ENCODE measurements at places on chromosomes 6 and 20.

DNA sequence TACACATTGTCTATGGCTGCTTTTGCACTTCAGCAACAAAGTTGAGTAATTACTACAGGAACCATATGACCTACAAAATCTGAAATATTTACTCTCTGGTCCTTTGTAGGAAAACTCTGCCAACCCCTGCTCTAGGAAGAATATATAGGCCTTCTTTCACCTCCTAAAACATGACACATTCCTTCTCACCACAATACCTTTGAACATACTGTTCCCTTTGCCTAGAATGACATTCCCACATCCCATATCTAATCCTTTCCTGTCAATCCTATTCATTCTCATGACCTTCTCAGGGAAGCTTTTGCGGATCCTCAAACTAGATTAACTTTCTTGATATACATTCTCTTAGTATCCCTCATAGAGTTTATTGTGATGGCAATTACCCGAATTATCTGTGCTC, 18.0 kb upstream of the NCOA6 start:
- DNase-seq: no peak

- no peak for DNase-seq
Observed at GRCh38 chr20:42646250-42646649, 543.5 kb downstream of the PTPRT start.

- no peak for DNase-seq
Observed at GRCh38 chr6:6646384-6646783, 57.9 kb downstream of the LY86 start.

DNA sequence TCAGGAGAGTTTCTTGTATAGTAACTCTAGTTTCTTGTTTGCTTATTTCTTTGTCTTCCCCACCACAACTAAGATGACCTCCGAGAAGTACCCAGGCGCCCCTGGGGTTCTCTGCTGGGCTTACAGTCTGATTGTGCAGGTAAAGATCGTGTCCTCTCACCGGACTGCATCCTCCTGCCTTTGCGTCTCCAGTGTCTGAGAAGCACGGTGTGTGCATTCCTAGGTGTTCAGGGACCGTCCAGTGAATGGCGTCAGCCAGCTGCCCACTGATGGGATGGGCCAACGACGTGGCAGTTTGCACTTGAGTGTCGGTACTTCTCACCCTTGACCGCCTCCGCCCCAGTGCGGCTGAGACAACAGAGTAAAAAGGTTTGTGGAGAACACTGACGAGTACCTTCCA, 56.0 kb upstream of the NFATC2 start:
- DNase-seq: no peak

- no peak for DNase-seq
Observed at GRCh38 chr20:46268662-46269061, 39.6 kb downstream of the CDH22 start.

- no peak for DNase-seq
Observed at GRCh38 chr20:49693435-49694171, 20.1 kb downstream of the B4GALT5 start.

DNA sequence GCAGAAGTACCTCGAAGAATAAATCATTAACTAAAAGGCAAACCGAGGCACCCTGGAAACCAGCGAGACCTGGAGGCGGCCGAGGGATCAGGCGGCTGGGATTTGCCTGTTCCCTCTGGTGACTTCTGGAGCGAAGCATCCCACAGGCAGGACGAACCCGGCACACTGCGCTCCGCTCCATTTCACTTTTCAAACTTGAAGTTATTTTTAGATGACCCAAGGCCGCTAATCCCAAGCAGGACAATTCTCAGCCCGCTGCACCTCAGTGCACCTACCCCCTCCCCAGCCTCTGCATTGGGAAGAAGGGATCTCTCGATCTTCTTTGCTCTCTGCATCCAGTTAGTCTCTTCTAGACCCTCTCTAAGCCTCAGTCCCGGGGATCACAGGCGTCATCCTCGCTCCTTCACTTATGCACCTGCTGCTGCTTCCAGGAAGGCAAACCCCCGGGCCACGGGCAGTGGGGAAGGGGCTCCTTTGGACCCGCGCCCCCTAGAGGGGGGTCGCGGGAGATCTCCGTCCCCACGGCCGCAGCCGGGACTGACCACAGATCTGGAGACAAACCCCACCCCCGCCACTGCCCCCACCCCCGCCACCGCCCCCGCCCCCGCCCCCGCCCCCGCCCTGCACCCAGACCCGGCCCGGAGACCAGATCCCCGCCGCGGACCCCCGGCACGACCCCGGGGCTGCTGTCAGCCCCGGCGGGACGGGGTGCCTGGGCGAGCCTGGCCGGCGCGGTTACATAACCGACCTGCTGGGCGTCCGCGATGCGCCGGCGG, 636 bp downstream of the RCAN2 start:
- DNase-seq: peak; percentile 62

GRCh38 chr20:36309643-36310042, 3.5 kb downstream of the DLGAP4 start:
- no peak for DNase-seq

DNA sequence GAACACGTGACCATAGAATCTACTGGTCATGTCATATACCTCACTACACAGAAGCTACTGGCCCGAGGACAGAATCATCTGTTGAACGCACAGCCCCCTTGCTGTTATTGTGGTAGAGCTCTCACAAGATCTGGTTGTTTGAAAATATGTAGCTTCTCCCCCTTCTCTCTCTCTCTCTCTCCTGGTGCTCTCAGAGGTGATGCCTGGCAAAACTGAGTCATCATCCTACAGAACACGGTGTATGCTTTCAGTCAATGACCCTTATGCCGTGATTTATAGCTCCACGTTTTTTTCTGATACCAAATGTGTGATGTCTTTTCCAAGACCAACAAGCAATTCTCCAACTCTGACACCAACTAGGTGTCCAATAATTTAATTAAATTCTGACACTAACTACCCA, 13.0 kb upstream of the RBM24 start:
- no peak for DNase-seq

- DNase-seq: no peak
Observed at GRCh38 chr6:1611572-1612298, 2.0 kb downstream of the FOXC1 start.

DNA sequence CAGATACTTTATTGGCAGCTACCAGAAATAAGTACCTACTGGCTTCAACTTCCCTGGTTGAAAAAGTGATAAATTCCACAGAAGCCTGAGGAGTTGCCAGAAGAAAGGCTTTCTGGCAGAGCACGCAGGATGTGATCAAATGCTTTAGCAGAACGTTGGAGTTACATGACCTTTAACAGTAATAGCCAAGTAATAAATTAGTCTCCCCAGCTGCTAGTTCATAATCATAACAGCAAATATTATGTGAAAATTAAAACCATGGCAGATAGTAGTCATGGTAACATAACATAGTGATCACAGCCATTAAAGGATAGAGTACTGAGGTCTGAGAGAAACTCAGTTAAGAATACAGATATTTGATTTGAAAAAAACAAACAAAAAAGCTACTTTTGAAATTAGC, 567.7 kb downstream of the ADGRB3 start:
- no peak for DNase-seq

GRCh38 chr20:56032251-56032650, 26.9 kb upstream of the CBLN4 start:
- no peak for DNase-seq

- DNase-seq: no peak
Observed at GRCh38 chr20:6829510-6830116, 62.1 kb downstream of the BMP2 start.

DNA sequence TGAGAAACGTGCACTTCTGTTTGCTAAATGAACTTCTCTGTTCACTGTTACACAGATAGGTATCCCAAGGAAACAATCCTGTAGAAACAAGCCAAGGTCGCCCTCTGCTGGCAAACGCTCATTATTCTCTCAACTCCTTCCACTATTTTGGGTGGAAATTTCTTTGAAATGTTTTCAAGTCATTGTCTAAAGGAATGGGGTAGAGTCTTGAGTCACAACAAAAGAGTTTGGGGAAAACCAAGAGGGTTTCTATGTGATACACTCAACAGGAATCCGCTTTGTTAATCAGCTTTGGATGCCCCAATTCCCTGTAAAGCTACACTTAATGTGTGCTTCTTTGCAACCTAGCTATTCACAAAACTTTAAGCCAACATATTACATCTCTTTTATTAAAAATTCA, 4.6 kb upstream of the RAE1 start:
- peak; percentile 58 for DNase-seq

DNA sequence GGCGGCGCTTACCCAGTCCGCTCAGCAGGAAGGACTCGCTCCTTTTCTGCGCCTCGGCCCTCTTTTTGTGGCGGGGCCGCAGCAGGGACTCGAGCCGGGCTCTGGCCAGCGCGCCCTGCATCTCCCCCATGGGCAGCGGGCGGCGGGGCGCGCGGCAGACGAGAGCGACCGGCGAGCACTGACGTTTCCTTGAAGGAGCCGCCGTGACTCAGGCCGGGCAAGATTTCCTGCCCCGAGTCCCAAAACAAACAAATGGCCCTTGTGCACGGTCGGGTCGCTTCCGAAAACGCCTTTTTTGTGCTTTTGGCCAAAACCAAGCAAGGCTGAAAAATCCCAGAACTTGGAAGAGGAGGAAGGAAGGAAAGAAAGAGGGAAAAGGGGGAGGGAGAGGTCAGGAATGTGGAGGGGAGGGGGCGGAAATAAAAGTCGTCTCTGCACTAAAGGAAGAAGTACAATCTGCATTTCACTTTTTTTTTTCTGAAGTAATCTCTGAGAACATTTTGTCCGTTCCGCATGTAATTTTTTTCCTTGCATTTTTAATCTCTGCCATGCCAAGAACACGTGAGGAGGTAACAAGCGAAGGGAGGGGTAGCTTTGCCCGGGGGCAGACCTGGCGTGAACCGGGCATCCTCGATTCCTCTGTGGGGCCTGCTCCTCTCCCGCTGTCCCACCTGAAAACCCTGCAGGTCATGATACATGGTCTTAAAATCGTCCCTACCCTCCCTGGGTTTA, 123.3 kb upstream of the SLC2A12 start:
- DNase-seq: peak; percentile 71

DNA sequence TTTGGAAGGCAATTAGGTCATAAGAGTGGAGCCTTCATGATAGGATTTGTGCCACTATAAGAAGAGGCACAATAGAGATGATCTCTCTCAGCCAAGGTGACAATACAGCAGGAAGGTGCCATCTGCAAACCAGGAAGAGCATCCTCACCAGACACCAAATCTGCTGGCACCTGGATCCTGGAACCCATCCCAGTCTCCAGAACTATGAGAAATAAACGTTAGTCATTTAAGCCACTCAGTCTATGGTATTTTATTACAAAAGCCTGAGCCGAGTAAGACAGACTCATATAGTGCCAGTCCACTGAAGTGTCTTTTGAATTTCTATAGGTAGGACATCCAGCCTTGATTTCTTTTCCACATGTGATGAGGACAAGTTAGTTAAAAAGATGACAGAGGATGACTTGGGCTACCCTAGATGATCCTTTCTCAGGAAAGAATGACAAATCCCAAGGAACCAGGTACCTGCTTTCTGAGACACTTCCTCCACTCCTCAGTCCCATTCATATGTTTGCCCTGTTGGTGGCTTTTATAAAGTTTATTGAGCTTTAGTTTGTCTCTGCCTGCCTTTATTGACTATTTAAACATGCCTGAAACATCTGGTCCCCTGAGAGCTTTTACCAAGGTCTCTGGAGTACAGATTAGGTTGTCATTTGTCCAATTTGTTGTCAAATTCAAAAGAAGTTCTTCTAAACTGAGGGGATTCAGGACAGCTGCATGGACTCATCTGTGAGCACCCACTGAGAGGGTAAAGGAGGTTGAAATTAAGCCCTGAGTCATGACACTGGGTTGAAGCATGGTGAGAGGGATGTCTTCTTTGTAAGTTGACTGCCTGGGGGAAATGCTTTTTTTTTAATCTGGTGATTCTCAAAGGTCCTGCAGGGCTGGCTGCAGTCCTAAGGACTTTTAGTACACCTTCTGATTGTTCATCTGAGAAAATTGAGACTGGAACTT, 165.0 kb upstream of the PLCB4 start:
- DNase-seq: no peak

GRCh38 chr6:73250016-73250415, 13.0 kb downstream of the KHDC1 start:
- DNase-seq: no peak

GRCh38 chr20:17767624-17768023, 67.9 kb downstream of the BANF2 start:
- no peak for DNase-seq

- DNase-seq: peak; percentile 10
Observed at GRCh38 chr20:57653910-57654309, 33.7 kb upstream of the ZBP1 start.

DNA sequence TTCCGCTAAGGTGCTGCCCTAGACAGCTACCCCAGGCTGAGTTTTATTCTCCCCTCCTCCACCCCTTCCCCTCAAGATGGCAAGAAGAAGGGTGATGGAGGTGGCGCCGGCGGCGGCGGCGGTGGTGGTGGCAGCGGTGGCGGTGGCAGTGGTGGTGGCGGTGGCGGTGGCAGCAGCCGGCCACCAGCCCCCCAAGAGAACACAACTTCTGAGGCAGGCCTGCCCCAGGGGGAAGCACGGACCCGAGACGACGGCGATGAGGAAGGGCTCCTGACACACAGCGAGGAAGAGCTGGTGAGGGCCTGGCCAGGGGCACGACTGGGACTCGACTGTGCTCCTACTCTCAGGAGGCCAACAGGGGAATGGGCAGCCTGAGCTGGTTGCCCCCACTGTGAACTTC, 35.1 kb downstream of the EIF2S2 start:
- DNase-seq: no peak

GRCh38 chr6:111759836-111760785, 113.1 kb downstream of the FYN start:
- peak; percentile 58 for DNase-seq

DNA sequence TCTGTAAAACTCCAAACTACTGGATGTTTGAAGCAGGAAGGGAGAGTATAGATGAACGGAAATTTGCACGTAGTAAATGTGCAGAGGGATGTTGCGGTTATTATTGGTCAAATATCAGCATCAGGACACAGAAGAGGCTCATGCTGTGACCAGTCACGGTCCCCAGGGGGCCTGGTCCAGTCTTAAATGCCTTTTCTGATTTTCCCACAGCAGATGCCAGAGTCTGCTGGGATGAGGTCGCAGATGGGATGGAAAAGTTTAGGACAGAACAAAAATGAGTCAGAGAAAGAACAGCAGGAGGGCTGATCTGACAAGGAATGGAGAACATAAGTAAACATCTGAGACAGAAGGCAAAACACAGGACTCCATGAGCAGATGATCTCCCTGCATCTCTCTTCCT, 11.7 kb upstream of the SIRPG start:
- DNase-seq: peak; percentile 70

- no peak for DNase-seq
Observed at GRCh38 chr6:82185948-82186535, 61.5 kb downstream of the IBTK start.

DNA sequence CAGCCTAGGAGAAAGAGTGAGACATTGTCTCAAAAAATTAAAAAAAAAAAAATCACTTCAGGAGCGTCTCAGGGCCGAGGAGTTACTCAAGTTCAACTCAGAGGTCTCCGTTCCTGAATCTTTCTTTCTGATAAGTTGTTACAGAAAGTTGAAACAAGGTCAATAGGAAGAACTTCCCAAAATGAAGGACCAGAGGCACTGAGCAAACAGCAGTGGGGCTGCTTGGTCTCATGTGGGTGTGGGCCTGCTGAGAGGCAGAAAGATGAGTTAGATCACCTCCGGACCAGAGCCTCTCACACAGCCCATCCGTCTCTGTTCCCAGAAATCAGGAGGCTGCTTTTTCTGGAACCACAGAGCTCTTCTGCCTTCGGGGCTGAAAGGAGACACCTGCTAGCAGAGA, 12.4 kb downstream of the MDGA1 start:
- no peak for DNase-seq

Measured in AG20443 (cell line).